Right lobe of liver (tissue), 6 donors: ENCODE measurements at places on chromosomes 6 and 20. TPM values are rescaled to one million over a fixed set of nuclear protein-coding genes. Genes with fewer than 3 reads are reported as not detected.

Gene SLC22A7
- 158 TPM for total RNA-seq

Gene RIPOR2
- total RNA-seq, result 3.2 TPM

DNA sequence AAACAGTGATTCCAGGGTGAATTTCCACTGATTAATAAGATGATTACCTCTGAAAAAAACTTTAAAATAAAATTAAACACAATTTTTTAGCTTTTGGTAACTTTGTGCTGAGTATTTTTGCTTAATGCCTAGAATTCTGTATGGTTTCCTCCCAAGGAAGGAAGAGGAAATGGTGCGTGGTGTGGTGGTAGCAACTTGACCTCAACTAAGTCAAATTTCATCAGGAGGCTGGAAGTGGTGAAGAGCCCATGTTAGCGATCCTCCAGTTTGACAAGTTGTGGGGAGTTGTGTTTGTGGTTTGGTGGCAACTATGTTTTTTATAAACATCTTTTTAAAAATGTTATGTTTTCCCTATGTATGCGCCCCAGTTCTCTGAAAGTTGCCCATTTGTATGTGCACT is 5.0 kb upstream of the RTF2 start:
- no peak overlapping the region for H3K27ac ChIP-seq
- no peaks in the 10 kb centered on the region for H3K36me3 ChIP-seq
- no peaks in the 10 kb centered on the region for H3K27me3 ChIP-seq
- H3K4me1 ChIP-seq, result no peaks in the 10 kb centered on the region

- no peaks in the 10 kb centered on the region for H3K4me1 ChIP-seq
- no peak overlapping the region for H3K27ac ChIP-seq
- no peaks in the 10 kb centered on the region for H3K36me3 ChIP-seq
- no peak overlapping the region for H3K4me3 ChIP-seq
- no peak for DNase-seq
Observed at GRCh38 chr6:69105288-69105687, 470.2 kb downstream of the ADGRB3 start.

DNA sequence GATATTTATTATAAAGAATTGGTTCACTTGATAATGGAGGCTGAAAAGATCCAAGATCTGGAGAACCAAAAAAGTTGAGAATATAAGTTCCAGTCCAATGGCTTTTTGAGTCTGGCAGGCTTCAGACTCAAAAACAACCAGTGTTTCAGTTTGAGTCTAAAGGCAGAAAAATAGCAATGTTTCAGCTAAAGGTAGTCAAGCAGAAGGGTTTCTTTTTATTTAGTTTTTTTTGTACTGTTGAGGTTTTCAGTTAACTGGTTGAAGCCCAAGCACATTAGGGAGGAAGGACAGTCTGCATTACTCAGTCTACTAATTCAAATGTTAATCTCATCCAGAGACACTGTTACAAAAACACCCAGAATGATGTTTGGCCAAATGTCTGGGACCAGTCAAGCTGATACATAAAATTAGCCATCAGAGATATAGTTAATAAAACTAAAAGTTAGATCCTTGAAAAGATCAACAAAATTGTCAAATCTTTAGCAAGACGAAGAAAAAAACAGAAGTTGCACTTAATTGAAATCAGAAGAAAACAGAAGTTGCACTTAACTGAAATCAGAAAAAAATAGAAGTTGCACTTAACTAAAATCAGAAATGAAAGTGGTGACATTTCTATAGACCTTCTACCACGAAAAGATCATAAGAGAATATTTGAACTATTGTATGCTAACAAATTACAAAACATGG is 980.3 kb upstream of the FLRT3 start:
- no peak overlapping the region for H3K4me3 ChIP-seq
- no peaks in the 10 kb centered on the region for H3K27me3 ChIP-seq
- no peaks in the 10 kb centered on the region for H3K36me3 ChIP-seq
- DNase-seq, result no peak

- no peak overlapping the region for H3K4me3 ChIP-seq
- DNase-seq, result peak; percentile 35
- H3K4me1 ChIP-seq, result no peaks in the 10 kb centered on the region
- no peak overlapping the region for H3K27ac ChIP-seq
- H3K36me3 ChIP-seq, result no peaks in the 10 kb centered on the region
Observed at GRCh38 chr20:32509639-32510066, 75.5 kb downstream of the NOL4L start.

GRCh38 chr6:12363651-12364381 is 73.7 kb downstream of the EDN1 start:
- DNase-seq, result peak; percentile 50
- peak overlapping the region; percentile 67 for H3K27ac ChIP-seq
- no peaks in the 10 kb centered on the region for H3K36me3 ChIP-seq
- H3K4me1 ChIP-seq, result peaks cover 2% of the 10 kb centered on the region
- H3K27me3 ChIP-seq, result no peaks in the 10 kb centered on the region

DNA sequence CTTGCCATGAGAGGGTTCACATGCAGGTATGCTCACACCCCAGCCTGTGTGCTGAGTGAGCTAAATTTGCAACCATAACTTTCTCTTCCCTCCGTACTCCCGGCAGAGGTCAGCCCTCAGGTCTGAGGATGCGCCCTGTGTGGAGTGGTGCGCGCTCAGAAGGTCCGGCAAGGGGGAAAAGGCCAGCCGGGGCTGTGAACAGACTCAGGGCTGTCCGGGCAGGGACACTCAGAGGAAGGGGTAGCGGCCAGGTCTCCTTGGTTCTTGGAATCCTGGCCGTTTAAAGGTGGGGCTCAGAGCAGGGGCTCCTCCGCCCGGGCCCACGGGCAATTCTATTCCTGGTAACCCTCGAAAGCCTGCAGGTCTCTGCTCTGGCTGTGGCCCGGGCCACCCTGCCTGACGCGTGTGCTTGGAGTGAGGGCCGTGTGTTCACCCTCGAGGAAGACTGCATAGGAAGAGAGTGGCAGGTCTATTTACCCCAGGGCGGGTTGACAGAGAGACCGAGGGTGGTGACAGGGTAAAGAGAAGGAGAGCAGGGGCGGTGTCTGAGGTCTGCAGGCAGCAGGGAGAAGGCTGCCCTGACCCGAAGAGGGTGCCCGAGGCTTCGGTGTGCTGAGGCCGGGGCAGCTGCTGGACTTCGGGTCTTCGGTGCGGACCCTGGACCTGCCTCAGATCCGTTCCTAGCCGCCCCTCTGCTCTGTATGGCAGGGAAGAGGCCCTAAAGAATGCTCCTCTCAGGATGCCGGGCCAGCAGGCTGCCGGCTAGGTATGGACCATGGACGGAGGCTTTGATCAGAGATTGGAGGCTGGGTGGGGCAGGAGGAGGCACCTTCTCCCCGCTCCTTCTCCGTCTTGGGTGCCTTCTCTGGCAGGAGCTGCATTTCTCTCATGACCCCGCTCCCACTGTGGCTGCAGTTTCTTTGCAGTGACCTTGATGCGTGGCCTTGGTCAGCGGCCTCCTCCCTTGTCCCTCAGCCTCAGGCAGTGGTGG is 131.1 kb upstream of the ARMC2 start:
- DNase-seq, result peak; percentile 39
- H3K4me3 ChIP-seq, result no peak overlapping the region
- no peaks in the 10 kb centered on the region for H3K27me3 ChIP-seq
- H3K4me1 ChIP-seq, result peaks cover 33% of the 10 kb centered on the region

DNA sequence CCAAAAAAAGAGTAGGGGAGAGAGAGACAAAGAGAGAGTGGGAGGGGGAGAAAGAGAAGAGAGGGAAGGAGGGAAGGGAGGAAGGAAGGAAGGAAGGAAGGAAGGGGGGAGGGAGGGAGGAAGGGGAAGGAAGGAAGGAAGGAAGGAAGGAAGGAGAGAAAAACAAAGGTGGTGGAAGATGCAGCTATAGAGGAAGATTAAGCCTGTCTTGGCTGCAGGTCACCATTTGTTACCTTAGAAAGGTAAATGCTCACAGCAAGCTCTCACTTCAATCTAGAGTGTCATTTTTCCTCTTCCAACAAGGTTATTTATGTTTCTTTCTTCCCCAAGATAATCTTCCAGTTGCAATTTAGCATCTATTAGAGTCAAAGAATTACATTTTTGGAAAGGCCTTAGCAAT is 284.0 kb downstream of the PHACTR1 start:
- no peak for DNase-seq
- no peaks in the 10 kb centered on the region for H3K27me3 ChIP-seq
- H3K36me3 ChIP-seq, result no peaks in the 10 kb centered on the region
- no peak overlapping the region for H3K4me3 ChIP-seq
